Calu3 (cell line): ENCODE measurements at places on chromosomes 3 and 15. TPM values are rescaled to one million over a fixed set of nuclear protein-coding genes. Genes with fewer than 3 reads are reported as not detected.
A peak's percentile ranks its signal among the peaks of the same experiment; 100 is the strongest.

The CPN2 gene
- not detected in 2 replicates for total RNA-seq

The TIMP4 gene
- total RNA-seq, result 0.22 and 0.28 TPM in 2 replicates

The TKT gene
- total RNA-seq, result 391 and 446 TPM in 2 replicates

The TMEM266 gene
- total RNA-seq, result 0.17 TPM in 1 of 2 replicates, not detected in the other

The KNG1 gene
- not detected in 2 replicates for total RNA-seq

The SRP14 gene
- 96.5 and 113 TPM in 2 replicates for total RNA-seq

The WDR73 gene
- total RNA-seq, result 53.1 and 53.3 TPM in 2 replicates

The HDGFL3 gene
- 62.9 and 69.4 TPM in 2 replicates for total RNA-seq

DNA sequence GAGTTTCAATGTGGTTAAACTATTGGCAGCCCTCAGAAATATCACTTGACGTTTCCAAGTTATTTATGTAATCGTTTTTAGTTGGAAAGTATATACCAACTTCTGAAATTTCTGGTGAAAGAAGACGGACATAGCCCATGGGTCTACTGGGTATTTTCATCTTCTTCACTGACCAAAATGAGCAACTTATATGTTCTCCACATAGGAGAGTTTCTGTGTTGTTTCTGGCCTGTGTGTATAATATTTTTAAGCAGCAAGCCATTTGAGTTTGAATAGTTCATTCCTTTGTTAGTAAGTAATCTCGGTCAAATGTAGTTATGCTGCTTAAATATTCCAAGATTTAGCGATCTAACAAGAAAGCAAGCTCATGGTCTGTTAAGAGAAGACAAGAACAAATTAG, 57.3 kb downstream of the ADAMTSL3 start:
- no peak overlapping the region for H3K27ac ChIP-seq
- no peaks in the 10 kb centered on the region for H3K36me3 ChIP-seq
- no peaks in the 10 kb centered on the region for H3K4me1 ChIP-seq
- no peak for DNase-seq

DNA sequence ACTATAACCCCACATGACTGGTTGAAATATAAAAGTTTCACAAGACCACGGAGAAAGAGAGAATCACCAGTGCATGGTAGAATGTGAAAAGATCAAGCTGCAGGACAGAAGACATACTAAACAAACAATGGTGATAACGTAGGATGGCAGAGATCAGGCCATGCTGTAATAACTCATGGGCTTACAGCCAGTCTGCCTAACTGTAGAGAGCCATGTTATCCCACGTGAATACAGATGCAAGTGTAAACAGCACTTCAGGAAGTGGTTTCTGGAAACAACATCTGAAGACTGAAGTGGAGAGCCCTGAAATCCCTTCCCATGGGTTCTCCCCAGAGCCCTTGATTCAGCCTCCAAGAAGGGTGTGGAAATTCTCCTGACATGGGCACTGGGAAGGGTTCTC, 103.2 kb upstream of the SLCO2A1 start:
- no peaks in the 10 kb centered on the region for H3K36me3 ChIP-seq
- H3K27me3 ChIP-seq, result no peaks in the 10 kb centered on the region
- no peak overlapping the region for H3K4me3 ChIP-seq
- no peak for DNase-seq

DNA sequence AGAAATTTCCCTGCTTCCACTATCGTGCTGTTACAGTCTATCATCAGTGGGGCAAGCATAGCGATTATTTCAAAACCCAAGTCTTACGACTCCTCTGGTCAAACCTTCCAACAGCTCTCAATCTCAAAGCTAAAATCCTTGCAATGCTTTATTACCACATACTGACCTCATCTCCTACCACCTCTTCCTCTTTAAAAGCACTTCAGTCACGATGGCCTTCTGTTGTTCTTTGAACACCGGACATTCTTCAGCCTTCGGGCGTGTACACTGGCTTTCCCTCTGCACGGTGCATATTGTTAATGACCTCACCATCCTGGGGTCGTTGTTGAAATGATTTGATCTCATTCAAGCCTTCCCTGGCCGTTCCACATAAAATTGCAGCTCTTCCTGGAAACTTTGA, 31.1 kb downstream of the MAGEL2 start:
- H3K36me3 ChIP-seq, result no peaks in the 10 kb centered on the region
- H3K4me1 ChIP-seq, result no peaks in the 10 kb centered on the region
- no peak overlapping the region for H3K27ac ChIP-seq
- DNase-seq, result no peak

GRCh38 chr3:10010878-10011465, 15.3 kb upstream of the FANCD2 start:
- H3K27ac ChIP-seq, result no peak overlapping the region
- peaks cover 10% of the 10 kb centered on the region for H3K27me3 ChIP-seq
- DNase-seq, result peak; percentile 97
- peaks cover 15% of the 10 kb centered on the region for H3K4me1 ChIP-seq
- H3K36me3 ChIP-seq, result peaks cover 20% of the 10 kb centered on the region
- peak overlapping the region; percentile 69 for H3K4me3 ChIP-seq

DNA sequence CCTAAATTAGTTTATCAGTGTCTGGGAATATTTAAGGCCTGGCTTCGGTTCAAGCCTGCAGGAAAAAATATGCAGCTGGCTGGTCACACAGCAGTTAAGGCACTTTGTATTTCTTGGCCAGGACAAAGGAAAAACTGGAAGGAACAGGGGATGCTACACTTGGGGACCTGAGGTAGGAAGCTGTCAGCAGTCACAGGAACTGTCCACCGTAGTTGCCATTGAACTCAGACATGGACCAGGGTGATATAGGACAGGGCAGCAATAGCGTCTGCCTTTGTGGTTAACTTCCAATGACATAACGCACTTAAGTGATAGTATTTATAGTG, 49.1 kb downstream of the NR1D2 start:
- H3K27me3 ChIP-seq, result no peaks in the 10 kb centered on the region
- no peak overlapping the region for H3K27ac ChIP-seq
- no peak overlapping the region for H3K4me3 ChIP-seq
- DNase-seq, result no peak
- no peaks in the 10 kb centered on the region for H3K36me3 ChIP-seq

DNA sequence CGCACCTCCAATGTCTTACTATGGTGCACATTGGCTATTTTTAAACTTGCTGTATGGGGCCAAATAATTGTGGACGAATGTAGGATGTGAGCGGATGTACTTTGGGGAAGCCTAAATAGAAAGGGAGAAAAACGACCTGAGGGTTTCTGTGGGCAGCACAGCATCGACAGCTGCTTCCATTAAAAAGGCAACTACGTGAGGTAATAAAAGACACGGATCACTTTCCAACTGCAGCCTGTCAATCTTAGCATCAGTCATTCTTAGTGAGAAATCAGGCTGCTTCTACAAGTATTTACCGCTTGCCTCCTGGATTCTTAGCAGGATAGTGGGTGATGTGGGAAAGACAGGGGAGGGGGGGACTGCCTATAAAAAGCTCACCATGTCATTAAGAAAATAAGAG, 186.7 kb upstream of the SLC2A2 start:
- no peak overlapping the region for H3K4me3 ChIP-seq
- no peaks in the 10 kb centered on the region for H3K4me1 ChIP-seq
- no peaks in the 10 kb centered on the region for H3K36me3 ChIP-seq
- DNase-seq, result no peak
- H3K27ac ChIP-seq, result no peak overlapping the region
- no peaks in the 10 kb centered on the region for H3K27me3 ChIP-seq

GRCh38 chr3:192831801-192832347, 85.8 kb downstream of the MB21D2 start:
- no peak for DNase-seq
- H3K4me1 ChIP-seq, result peaks cover 15% of the 10 kb centered on the region
- H3K4me3 ChIP-seq, result no peak overlapping the region
- no peaks in the 10 kb centered on the region for H3K36me3 ChIP-seq
- H3K27ac ChIP-seq, result no peak overlapping the region
- H3K27me3 ChIP-seq, result no peaks in the 10 kb centered on the region

DNA sequence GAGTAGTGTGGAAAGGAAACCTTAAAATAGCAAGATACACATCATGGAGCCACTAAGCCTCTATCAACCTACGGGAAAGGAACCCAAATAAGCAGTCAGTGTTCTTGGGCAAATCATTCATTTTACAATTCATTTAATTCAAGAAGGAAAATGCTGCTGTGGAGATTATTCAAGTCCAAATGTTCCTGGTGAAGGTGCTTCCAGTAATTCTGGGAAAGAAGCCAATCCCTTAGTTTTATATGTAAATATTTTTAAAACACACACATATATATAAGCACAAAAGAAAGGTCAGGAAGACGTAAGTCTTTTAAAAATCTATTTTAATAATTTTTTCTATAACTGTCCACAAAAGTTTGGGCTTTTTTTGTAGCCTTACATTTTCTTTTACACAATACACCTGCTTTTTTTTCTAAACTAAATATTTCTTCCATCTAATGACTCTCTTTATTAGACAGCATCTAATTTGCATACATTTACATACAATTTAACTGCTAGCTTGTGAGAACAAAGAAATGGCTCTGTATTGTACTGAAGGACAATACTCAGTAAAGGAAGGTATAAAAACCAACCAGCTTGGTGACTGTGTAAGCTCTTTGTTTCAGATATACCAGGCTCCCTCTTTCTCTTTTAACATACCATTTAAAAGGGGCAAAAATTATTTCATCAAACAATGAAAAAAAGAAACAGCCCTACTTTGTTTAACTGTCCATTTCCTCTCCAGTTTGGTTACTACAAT, 269.5 kb downstream of the ZBTB20 start:
- H3K4me3 ChIP-seq, result no peak overlapping the region
- no peaks in the 10 kb centered on the region for H3K4me1 ChIP-seq
- no peaks in the 10 kb centered on the region for H3K27me3 ChIP-seq
- no peak overlapping the region for H3K27ac ChIP-seq
- DNase-seq, result no peak

DNA sequence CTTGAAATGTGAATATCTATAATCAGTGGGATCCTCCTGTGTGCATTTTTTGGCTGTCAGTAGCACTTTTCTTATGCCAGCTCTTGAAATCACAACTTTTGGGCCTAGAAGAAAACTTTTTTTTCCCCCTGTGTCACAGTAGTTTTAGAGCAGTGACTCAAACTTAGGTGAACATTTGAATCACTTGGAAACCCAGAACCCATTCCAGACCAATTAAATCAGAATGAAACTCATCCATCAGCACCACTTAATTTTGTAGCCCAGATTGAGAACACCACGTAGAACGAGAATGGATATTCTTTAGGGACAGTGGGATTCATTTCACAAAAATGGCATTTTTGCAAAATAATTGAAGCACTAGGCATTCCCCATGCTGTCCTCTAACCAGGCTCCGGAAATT, 224.8 kb upstream of the NANOGP8 start:
- H3K4me1 ChIP-seq, result peaks cover 14% of the 10 kb centered on the region
- no peak overlapping the region for H3K27ac ChIP-seq
- H3K27me3 ChIP-seq, result no peaks in the 10 kb centered on the region
- no peaks in the 10 kb centered on the region for H3K36me3 ChIP-seq
- DNase-seq, result no peak

GRCh38 chr15:60326824-60327654, 70.7 kb downstream of the ANXA2 start:
- peak; percentile 54 for DNase-seq
- H3K36me3 ChIP-seq, result no peaks in the 10 kb centered on the region
- no peaks in the 10 kb centered on the region for H3K4me1 ChIP-seq
- no peak overlapping the region for H3K4me3 ChIP-seq
- H3K27ac ChIP-seq, result no peak overlapping the region

DNA sequence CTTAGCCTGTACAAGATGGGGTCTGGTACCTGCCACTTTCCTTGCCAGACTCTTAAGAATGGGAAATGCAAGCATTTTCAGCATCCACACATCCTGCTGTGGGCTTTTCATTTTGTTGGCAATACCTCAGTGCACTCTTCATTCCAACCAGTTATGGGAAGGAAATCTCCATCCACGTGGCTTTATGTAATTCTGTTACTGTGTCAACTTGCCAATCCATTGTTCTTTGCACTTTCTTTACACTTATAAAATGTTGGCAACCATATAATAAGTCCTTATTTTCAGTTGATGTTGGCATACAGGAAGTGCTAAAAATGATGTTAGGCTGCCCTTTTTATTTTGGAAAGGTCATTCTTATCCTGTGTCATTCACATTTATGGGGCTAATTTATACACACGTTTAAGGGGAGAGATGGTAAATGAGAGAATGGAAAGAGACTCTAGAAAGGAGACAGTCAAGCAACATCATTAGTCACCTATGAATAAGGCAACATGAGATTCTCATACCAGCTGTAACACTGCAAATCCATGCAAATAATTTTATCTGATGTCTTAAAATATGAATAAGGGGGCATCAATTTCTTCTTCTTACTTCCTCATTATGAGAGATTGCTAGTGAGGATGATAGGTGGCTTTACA, 238.7 kb downstream of the CHST2 start:
- no peak overlapping the region for H3K27ac ChIP-seq
- H3K27me3 ChIP-seq, result no peaks in the 10 kb centered on the region
- no peak for DNase-seq
- H3K36me3 ChIP-seq, result no peaks in the 10 kb centered on the region
